Lung (tissue), 17 donors: ENCODE measurements at places on chromosomes 5 and 9. TPM values are rescaled to one million over a fixed set of nuclear protein-coding genes. Genes with fewer than 3 reads are reported as not detected.

DOLPP1 gene
- polyA plus RNA-seq: 7.8 TPM

TMEM174 gene
- polyA plus RNA-seq: not detected

NRG2 gene
- 0.41 TPM for polyA plus RNA-seq

TAF11L5 gene
- not detected for polyA plus RNA-seq

FOXI1 gene
- polyA plus RNA-seq: 0.05 TPM

- DNase-seq: no peak
Measured at GRCh38 chr9:7967093-7967827, 167.7 kb upstream of the DMAC1 start.

GRCh38 chr9:37215830-37216229 is 95.5 kb downstream of the ZCCHC7 start:
- no peak for DNase-seq

GRCh38 chr5:128403333-128403732 is 134.7 kb downstream of the FBN2 start:
- no peak for DNase-seq

DNA sequence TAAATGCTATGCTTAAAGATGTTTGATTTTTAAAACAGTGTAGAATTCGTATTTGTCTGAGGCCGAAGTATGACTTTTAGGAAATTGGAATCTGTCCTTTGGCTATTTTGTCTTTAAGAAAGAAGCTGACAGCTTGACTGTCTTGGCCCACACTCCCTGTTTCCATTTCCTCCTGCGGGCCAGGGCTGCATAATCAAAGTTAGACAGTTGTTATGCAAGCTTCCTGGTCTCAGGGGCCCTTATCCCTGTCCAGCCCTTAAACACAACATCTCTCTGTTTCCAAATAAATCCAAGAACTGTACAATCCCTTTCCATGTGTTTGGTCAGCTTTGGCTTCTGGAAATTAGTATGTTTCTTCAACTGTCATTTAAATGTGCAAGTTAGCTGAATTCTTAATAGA is 54.6 kb upstream of the ECM2 start:
- peak; percentile 90 for DNase-seq

DNA sequence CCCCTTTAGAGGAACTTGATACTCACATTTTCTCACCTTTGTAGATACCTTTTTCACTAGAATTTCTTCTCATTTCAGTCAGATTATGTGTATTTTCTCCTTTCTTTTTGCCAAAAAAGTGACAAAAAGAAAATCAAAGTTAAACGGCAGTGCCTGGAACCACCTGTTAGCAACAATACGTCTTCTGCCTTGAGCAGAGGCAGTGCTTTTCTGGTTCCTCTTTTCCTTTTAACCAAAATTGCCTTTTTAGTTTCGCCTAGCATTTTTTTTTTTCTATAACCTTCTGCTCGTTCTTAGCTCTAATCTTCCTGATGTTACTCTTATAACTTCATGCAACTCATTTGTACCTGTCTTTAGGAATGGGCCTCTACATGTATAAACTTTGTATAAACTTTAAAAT is 26.1 kb downstream of the SMIM32 start:
- no peak for DNase-seq

DNA sequence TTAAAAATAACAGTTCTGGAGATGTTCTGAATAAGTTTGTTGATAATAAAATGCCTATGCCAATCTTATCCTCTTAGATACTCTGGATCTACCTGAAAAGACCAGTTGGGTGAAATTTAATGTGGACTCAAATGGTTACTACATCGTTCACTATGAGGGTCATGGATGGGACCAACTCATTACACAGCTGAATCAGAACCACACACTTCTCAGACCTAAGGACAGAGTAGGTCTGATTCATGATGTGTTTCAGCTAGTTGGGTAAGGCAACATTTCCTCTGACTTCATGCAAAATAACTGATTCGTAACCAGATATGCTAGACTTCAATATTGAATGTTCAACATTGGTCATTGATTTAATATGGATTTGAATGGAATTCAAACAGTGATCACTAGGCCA is 27.0 kb downstream of the ERAP2 start:
- no peak for DNase-seq

DNA sequence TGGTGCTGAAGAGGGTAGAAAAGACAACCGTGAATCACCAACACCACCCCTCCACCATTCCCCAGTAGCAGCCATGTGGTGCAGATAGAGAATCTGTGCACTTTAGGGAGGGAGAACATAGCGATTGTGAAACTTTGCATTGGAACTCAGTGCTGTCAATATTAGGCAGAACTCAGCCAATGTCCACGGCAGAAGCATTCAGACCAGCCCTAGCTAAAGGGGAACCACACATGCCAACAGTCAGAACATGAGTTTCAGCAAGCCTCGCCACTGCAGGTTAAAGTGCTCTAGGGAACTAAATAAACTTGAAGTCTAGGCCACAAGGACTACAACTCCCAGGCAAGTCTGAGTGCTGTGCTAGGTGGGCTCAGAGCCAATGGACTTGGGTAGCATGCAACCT is 38.5 kb upstream of the DEPDC1B start:
- no peak for DNase-seq

GRCh38 chr9:123225374-123225813 is 43.0 kb downstream of the STRBP start:
- DNase-seq: no peak

DNA sequence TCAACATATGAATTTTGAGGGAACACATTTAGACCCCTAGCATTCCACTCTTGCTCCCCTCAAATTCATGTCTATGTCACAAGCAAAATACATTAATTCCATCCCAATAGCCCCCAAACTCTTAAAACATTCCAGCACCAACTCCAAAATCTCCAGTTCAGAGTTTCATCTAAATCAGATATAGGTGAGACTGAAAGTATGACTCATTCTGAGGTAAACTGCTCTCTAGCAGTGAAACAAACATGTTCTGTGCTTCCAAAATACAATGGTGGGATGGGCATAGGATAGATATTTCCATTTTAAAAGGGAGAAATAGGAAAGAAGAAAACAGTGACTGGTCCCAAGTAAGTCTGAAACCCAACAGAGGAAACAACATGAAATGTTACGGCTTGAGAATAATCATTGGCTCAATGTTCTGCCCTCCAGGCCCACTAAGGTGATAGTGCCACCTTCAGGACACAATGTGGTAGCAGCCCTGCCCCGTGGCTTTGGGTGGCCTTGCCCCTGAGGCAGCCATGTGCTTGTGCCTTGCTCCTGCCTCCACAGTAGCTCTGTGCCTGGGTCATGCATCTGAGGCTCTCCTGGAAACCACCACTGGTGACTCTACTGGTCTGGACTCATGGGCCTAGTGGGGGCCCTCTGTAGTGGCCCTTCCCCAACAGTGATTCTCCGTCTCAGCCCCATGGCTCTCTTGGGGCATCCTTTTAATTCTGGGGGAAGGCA is 36.4 kb upstream of the IPPK start:
- no peak for DNase-seq

DNA sequence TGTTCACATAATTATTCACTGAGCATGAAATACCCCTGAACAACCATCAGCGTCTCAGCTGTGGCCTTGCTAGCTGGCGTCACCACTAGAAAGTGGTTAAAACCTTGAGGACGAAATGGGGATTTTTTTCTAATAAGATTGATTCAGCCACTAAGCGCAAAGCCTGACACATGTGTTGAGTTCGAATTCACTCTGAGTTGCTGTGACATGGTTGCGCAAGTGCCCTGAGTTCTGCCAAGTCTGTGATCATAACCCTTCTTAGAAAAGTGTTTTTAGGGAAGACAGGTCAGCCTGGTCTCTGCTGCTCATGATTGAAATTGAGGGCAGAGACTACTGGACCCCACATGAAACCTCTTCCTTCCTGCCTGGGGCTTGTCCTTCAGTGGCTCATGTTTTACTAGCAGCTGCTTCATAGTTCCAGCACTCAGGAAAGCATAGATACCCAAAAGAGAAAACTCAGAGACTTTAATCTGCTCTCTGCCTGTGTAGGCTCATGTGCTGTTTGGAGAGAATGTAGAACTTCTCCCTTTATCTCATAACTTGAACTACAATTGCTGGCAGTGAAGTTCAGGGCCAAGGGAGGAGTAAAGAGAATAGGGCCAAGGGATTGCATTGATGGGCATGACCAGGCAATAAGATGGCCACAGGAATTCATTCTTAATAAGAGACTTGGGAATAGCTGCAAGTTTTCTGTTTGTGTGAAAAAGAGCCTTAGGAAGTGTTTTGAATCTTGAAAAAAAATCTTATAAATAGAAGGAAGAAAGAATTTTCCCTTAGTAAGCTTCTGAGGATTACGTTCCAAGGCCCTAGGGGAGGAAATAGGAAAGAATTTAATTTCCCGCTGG is 66.8 kb upstream of the CXCL14 start:
- peak; percentile 43 for DNase-seq

GRCh38 chr5:51376509-51376908 is 6.7 kb upstream of the ISL1 start:
- no peak for DNase-seq

DNA sequence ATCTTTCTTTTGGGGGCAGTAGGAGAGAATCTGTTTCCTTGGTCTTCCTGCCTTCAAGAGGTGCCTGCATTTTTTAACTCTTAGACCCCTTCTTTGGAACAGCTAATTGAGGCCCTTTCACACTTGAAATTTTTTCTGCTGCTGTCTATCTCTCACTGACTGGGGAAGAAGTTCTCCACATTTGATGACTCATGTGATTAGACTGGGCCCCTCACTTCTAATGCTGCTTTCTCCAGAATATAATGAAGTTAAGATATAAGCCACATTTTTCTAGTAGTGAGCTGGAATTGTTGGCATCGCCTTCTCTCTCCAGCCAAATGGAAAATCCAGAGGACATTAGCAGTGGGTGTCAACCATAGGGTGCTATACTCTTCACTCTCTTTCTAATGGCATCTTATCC is 12.4 kb downstream of the ZNF474 start:
- DNase-seq: no peak

- DNase-seq: no peak
Measured at GRCh38 chr9:108476574-108476973, 379.2 kb downstream of the ACTL7B start.

DNA sequence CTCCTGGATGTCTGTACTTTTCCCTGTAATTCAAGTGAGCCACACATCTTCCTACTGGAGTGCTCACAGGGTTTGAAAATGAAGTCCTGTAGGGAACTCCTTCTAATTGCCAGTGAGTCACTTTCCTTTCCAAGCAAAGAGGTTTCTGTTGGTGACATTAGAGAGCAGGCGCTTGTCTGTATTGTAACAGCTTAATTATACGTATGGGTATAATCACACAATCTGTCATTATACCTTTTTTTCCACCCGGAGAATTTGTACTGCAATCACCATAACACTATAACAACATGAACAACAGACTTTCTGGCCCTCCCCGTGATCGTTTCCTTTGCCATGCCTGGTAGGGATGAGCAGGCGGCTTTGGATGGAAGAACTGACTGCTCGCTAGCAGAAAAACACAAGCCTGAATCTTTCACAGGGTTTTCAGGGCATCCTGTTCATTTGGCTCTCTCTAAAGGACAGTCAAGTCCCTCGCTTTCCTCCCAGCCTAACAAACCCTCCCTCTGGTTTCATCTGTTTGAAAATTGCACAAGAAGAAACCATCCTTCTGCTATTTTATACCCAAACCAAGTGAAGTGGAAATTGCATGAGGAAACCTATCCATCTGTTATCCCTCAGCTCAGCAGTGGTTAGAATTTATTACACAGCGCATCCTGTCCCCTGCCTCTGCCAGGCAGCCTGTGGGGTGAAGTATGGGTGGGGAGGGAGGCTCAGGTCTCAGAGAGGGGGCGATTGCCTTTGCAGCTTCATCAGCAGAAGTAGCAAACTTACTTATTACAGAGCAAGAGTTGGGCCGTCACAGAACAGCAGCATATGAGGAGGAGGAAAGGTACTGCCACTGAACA is 307.0 kb upstream of the TLE4 start:
- DNase-seq: no peak

DNA sequence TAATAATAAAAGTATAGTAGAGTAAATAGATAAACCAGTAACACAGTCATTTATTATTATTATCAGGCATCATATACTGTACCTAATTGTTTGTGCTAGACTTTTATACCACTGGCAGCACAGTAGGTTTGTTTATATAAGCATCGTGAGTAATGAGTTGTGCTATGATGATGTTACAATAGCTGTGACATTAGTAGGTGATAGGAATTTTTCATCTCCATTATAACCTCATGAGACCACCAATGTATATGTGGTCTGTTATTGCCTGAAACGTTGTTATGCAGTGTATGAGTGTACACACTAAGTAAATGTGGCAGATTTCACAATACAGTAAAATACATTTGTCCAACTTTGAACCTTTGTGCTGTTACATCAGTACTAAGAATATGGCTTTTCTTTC is 72.7 kb upstream of the SPATA31D4 start:
- no peak for DNase-seq

- DNase-seq: peak; percentile 69
Measured at GRCh38 chr5:163504079-163504931, 1.1 kb upstream of the MAT2B start.

DNA sequence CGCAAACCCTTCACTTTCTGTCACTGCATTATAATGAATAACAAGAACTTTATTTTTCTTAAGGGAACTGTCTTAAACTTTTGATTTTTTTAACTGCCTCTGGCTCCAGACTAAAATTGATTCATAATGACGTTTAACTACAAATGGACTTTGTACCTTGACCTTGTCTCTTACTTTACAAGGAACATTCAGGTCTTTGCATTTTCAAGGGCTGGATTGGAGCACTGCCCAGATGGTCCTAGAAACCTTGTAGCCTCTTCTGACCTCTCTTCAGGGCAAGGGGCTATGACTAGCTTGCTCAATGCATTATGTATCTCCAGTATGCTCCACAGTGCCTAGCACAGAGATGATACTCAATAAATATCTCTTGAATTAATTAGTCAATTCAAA is 612.6 kb upstream of the CLINT1 start:
- no peak for DNase-seq

DNA sequence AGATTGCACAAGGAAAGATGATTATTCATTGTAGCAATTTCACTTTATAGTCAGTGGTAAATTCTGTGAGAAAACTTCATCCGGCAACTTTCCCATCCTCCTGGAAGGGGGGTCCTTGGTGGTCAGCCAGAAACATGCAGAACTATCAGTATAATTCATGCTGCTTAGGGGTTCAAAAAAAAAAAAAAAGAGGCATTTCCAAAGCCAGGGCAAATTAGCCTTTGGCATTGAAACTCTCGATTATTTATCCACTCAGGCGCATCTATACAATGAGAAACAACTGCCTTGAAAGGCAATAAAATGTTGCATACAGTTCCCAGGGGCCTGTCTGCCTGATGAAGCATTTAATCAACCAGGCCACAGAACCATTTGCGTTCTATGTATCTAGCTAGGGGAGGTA is 263.3 kb downstream of the TMEM167A start:
- peak; percentile 82 for DNase-seq

- peak; percentile 62 for DNase-seq
Measured at GRCh38 chr5:100803397-100803796, 99.7 kb downstream of the ST8SIA4 start.
